ENCODE measurements at places on chromosomes 5 and 9.

- no peak for DNase-seq
- H3K36me3 ChIP-seq: no peaks in the 10 kb centered on the region
- H3K4me3 ChIP-seq: no peak overlapping the region
- no peak overlapping the region for H3K27ac ChIP-seq
Measured at GRCh38 chr9:19975499-19975898, 186.7 kb upstream of the SLC24A2 start.

- no peak overlapping the region for H3K4me3 ChIP-seq
- H3K36me3 ChIP-seq: no peaks in the 10 kb centered on the region
- H3K4me1 ChIP-seq: no peaks in the 10 kb centered on the region
- no peak for DNase-seq
Measured at GRCh38 chr5:169628892-169629291, 8.2 kb upstream of the DOCK2 start.

DNA sequence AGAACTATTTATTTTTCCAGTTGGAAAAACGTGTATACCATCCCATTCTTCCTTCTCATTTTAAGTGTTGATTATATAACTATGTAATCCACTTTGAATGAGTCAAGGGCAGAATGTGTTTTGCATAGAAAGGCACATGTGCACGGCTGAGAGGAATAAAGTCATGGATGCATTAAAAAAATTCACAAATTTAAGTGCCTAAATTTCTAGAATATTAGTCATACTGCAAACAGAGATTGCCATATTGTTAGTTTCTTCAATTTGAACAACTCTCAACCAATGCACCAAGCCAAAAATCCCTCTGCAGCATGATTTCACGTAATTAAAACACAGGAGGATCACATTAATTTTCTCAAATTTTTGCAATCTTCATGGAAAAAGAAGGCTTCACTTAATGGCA lies 166.3 kb downstream of the MPDZ start:
- H3K36me3 ChIP-seq: no peaks in the 10 kb centered on the region
- H3K27me3 ChIP-seq: no peaks in the 10 kb centered on the region
- H3K4me3 ChIP-seq: no peak overlapping the region

- peak overlapping the region; percentile 40 for H3K27ac ChIP-seq
- no peaks in the 10 kb centered on the region for H3K27me3 ChIP-seq
- H3K4me3 ChIP-seq: no peak overlapping the region
- DNase-seq: no peak
- H3K36me3 ChIP-seq: no peaks in the 10 kb centered on the region
Measured at GRCh38 chr9:73093740-73094379, 57.8 kb upstream of the ANXA1 start.

GRCh38 chr5:138752341-138752950 lies 779 bp upstream of the CTNNA1 start:
- H3K4me3 ChIP-seq: peak overlapping the region; percentile 94
- H3K27ac ChIP-seq: peak overlapping the region; percentile 96
- H3K4me1 ChIP-seq: peaks cover 31% of the 10 kb centered on the region
- DNase-seq: no peak

DNA sequence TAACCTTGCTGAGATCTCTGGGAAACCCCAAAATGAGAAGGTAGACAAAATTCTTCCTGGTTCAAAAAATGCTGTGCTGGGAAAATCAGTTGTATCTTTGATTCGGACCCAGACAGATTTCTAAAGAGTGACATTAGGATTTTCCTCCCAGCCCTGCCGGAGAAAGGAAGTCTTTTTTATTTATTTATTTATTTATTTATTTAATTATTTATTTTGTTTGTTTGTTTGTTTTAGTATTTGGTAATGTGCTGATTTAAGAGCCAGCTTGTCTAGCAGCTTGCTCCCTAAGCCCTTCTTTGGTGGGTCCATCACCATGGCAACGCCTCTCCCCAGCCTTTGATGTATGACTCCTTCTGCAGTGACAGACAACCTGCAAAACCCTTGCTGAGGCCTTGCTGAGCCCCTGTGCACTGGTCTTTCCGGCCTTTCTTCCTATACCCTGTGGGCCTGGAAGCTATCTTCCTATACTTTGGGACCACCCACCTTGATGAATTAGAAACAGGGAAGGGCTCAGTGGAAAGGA lies 60.6 kb upstream of the AFAP1L1 start:
- no peak for DNase-seq
- no peaks in the 10 kb centered on the region for H3K27me3 ChIP-seq
- no peaks in the 10 kb centered on the region for H3K36me3 ChIP-seq
- peaks cover 18% of the 10 kb centered on the region for H3K4me1 ChIP-seq
- H3K27ac ChIP-seq: no peak overlapping the region

DNA sequence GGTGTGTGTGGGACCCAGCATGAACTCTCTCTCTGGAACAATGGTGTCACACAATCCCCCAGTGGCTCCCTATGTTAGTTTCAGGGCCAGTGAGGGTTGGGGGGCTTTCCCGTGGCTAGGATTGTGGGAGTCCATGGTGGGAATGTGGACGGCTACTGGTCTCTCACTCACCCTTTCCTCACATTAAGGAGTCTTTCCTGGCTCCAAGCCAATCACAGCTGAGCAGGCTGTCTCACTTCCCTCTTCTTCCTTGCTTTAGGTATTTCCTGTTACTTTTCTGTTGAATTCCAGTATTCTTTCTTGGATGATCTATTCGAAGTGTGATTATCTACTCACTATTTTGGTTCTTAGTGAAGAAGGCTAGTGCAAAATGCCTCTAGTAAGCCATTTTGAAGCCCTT lies 324.4 kb upstream of the MPDZ start:
- no peaks in the 10 kb centered on the region for H3K36me3 ChIP-seq
- H3K27ac ChIP-seq: no peak overlapping the region
- H3K4me1 ChIP-seq: peaks cover 17% of the 10 kb centered on the region
- H3K4me3 ChIP-seq: no peak overlapping the region
- DNase-seq: no peak

DNA sequence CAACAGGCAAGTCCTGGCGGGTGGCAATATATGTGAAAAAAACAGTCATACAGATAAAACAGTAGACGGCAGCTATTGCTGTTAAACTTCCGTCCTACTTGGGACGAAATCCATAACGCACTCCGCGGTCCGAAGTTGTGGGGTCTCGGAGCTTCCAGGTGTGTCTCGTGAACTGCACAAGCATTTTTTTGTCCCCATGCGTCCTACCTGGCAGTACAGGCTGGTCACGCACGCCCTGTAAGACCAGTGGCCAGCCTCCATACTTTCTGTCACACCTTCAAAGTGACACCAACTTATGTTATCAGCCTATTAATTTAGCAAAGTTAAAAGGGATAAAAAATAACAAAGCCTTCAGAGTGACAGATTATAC lies 51.3 kb downstream of the TGFBI start:
- peaks cover 8% of the 10 kb centered on the region for H3K4me1 ChIP-seq
- no peaks in the 10 kb centered on the region for H3K36me3 ChIP-seq
- H3K4me3 ChIP-seq: peak overlapping the region; percentile 38

GRCh38 chr5:29321591-29321990 lies 1871.9 kb upstream of the CDH6 start:
- no peaks in the 10 kb centered on the region for H3K27me3 ChIP-seq
- H3K4me1 ChIP-seq: no peaks in the 10 kb centered on the region
- no peak overlapping the region for H3K27ac ChIP-seq
- H3K4me3 ChIP-seq: no peak overlapping the region
- H3K36me3 ChIP-seq: no peaks in the 10 kb centered on the region

DNA sequence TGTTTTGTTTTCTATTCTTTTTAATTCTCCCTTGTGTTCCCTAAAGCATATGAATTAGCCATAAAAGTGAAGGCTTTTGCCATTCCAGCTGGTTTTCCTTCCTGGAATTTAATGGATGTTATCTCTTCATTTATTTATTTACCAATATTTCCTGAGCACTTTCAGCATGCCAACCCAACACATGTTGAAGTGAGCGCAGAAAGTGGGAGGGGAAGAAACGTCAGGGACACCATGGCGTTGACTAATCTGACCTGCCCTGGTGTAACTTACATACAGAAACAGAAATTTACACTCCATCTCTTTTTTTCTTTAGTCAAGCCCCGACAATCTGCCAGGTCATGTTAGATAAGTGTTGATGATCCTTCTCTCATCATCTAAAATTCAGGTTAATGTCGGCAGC lies 247.5 kb downstream of the PCSK5 start:
- no peak overlapping the region for H3K4me3 ChIP-seq
- no peak overlapping the region for H3K27ac ChIP-seq
- H3K36me3 ChIP-seq: no peaks in the 10 kb centered on the region
- no peaks in the 10 kb centered on the region for H3K27me3 ChIP-seq
- H3K4me1 ChIP-seq: peaks cover 13% of the 10 kb centered on the region

- H3K4me1 ChIP-seq: no peaks in the 10 kb centered on the region
- H3K27me3 ChIP-seq: no peaks in the 10 kb centered on the region
Measured at GRCh38 chr9:36780186-36780585, 207.5 kb downstream of the MELK start.

DNA sequence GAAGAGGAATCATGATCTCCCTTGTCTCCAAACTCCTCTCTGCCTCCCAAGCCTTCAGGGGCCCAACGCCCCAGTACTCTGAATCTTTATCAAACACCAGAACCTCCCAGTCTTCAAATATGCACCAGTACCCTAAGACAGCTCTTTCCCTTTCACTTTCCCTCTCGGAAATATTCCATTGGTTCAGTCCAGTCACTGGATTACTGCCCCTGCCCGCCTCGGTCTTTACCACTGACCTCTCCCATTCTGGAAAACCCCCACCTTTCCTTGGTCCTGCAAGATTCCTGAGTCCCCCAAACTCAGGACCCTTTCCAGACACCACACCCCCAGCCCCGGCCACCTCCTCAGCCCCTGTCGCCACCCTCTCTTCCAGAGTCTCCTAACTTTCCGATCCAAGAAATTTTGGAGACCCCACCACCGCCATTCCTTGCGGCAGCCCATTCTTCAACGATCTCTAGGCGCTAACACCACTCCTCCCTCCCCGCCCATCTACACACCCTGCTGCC lies 674 bp downstream of the C5orf15 start:
- peaks cover 34% of the 10 kb centered on the region for H3K4me1 ChIP-seq
- H3K4me3 ChIP-seq: peak overlapping the region; percentile 82
- peak overlapping the region; percentile 92 for H3K27ac ChIP-seq
- no peaks in the 10 kb centered on the region for H3K27me3 ChIP-seq
- H3K36me3 ChIP-seq: peaks cover 14% of the 10 kb centered on the region
- no peak for DNase-seq

GRCh38 chr5:13348568-13348967 lies 595.9 kb downstream of the DNAH5 start:
- no peak for DNase-seq
- H3K27me3 ChIP-seq: no peaks in the 10 kb centered on the region
- H3K4me1 ChIP-seq: no peaks in the 10 kb centered on the region

- no peak for DNase-seq
- H3K27ac ChIP-seq: no peak overlapping the region
- H3K4me1 ChIP-seq: no peaks in the 10 kb centered on the region
- H3K4me3 ChIP-seq: no peak overlapping the region
- no peaks in the 10 kb centered on the region for H3K36me3 ChIP-seq
Measured at GRCh38 chr9:124684169-124684568, 86.9 kb downstream of the NR6A1 start.

- no peaks in the 10 kb centered on the region for H3K4me1 ChIP-seq
- H3K4me3 ChIP-seq: no peak overlapping the region
Measured at GRCh38 chr5:9447691-9448090, 98.2 kb downstream of the SEMA5A start.

DNA sequence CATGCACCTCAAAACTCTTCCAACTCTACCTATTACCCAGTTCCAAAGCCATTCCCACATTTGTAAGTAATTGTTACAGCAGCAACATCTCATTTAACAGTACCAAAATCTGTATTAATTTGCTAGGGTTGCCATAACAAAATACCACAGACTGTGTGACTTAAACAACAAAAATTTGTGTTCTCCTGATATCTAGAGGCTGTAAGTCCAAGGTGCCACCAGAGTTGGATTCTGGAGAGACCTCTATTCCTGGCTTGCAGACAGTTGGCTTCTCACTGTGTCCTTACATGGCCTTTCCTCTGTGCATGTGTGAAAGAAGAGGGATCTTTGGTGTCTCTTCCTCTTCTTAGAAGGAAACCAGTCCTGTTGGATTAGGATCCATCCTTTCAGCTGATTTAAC lies 203.8 kb upstream of the PIK3R1 start:
- H3K36me3 ChIP-seq: no peaks in the 10 kb centered on the region
- H3K4me1 ChIP-seq: no peaks in the 10 kb centered on the region
- no peak overlapping the region for H3K27ac ChIP-seq
- H3K27me3 ChIP-seq: no peaks in the 10 kb centered on the region

DNA sequence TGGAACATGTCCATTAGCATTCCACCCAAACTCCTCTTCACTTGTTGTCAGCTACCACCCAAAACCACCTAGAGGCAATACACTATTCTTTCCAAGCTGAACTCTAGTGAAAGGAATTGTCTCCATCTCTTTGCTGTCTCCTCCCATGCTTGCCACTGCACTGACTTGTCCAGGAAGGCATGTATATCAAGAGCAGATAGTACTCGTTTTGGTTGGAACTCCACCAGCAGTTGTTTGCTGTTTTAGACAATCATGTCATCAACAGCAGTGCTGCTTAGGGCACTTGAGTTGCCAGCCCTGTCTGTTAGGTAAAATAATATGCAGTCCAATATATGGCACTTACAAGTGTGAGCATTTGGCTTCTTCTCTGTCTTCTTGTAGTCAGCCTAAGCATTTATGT lies 80.0 kb upstream of the SAP30L start:
- H3K27ac ChIP-seq: no peak overlapping the region
- no peaks in the 10 kb centered on the region for H3K27me3 ChIP-seq
- peaks cover 17% of the 10 kb centered on the region for H3K4me1 ChIP-seq
- no peak for DNase-seq
- H3K36me3 ChIP-seq: no peaks in the 10 kb centered on the region

DNA sequence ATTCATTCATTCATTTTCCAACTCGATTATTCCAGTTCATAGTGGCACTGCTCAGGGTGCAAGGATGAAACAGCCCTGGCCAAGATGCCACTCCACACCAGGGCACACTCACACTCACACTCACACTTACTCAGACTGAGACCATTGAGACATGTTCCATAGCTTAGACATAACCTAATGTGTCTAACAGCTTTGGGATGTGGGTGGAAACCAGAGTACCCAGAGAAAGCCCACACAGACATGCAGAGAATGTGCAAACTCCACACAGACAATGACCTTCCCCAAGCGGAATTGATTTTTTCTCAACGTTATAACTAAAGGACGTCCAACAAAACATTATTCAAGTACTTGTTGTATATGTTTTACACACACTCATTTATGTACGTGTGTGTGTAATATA lies 1363.5 kb downstream of the EFNA5 start:
- DNase-seq: no peak
- H3K4me1 ChIP-seq: no peaks in the 10 kb centered on the region
- H3K36me3 ChIP-seq: no peaks in the 10 kb centered on the region
- H3K27ac ChIP-seq: no peak overlapping the region

- DNase-seq: no peak
- peaks cover 10% of the 10 kb centered on the region for H3K4me1 ChIP-seq
- peaks cover 2% of the 10 kb centered on the region for H3K36me3 ChIP-seq
- peak overlapping the region; percentile 40 for H3K27ac ChIP-seq
Measured at GRCh38 chr5:73853091-73853490, 227.1 kb downstream of the ARHGEF28 start.

DNA sequence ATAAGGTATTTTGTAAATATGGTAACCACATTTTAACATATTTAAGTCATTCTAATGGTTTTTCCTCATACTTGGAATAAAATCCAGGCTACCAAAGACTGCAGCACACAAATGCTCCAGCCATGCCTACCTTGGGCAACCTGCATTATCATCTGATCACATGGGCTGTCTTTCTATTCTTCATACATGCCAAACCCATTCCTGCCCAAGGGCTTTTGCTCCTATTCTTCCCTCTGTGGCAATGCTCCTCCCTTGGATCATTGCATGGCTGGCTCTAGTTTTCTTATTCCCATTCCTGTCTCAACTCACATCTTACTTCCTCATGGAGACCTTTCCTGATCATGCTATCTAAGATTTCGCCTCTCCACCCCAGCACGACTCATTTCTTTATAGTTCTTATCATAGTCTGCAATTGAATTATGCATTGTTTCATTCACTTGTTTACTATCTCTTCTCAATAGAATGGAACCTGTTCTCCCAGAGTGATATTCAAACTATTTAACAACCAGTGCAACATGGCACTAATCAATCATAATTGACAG lies 54.9 kb upstream of the C5orf46 start:
- H3K36me3 ChIP-seq: no peaks in the 10 kb centered on the region
- H3K27me3 ChIP-seq: no peaks in the 10 kb centered on the region
- H3K4me3 ChIP-seq: no peak overlapping the region
- no peak overlapping the region for H3K27ac ChIP-seq
